DMS79 treated with DMSO at 0.1 percent for 48 hours (cell line): ENCODE measurements at places on chromosomes 13 and 19.

GRCh38 chr19:53132141-53132991 is at the start of gene ZNF415:
ZNF415 (minus strand) TSS chr19:53132910; CDS start chr19:53122676, 10,234 bp downstream.
- peak; percentile 90 for DNase-seq

DNA sequence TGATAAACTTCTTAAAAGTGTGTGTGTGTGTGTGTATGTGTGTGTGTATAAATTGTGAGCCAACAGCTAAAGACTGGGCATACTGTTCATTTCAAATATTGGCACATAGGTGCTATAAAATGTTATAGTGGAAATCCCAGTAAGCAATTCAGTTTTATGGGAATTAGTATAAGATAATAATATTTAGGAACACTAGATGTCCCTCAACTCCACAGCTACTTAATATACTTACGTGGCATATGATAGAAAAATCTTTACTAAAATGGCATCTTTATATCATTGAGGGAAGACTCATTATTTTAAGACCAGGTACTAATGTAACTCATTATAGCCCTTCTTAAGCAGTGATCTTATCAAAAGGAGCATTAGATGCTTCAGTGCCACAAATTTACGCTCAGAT is 266.2 kb downstream of the MAB21L1 start:
- no peak for DNase-seq

DNA sequence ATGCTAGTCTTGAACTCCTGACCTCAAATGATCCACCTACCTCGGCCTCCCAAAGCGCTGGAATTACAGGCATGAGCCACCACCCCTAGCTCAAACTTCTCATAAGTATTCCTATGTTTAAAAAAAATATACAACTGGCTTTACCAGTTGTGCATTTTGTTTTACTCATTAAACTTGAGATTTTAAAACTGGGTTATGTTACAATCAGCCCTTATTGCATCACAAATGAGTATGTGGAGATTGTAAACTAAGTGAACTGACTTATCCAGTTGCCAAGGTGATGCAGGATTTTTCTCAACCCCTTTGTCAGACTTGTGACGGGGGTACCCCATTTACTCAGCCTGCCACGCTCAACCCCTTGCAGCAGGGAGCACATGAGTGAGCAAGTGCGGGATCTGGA is 14.4 kb upstream of the GTF2F2 start:
- no peak for DNase-seq

DNA sequence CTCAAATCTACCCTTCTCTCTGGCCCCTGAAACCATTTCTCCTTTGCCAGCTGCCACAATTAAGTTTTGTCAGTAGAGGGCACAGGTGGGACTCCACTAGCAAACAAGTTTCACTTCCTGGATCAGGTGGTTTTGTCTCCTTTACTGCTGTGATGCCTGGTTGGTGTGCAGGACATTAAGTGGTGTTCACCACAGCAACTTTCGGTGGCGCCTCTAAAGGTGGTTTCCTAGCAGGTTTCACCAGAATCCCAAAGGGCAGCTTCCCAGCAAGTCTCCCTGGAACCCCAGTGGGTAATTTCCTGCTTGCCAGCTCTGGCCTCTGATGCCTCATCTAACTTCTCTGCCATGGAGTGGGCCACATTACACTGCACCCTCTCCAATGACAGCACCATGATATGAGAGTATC is 16.6 kb downstream of the MED4 start:
- no peak for DNase-seq

GRCh38 chr13:23583491-23583890 is 13.3 kb downstream of the TNFRSF19 start:
- DNase-seq = peak; percentile 25

GRCh38 chr19:51365211-51365964 is 800 bp downstream of the ETFB start:
- DNase-seq = peak; percentile 9

- no peak for DNase-seq
Observed at GRCh38 chr13:39599842-39600241, 3.2 kb downstream of the LHFPL6 start.

- no peak for DNase-seq
Observed at GRCh38 chr13:48411147-48411794, 1.6 kb downstream of the LPAR6 start.

DNA sequence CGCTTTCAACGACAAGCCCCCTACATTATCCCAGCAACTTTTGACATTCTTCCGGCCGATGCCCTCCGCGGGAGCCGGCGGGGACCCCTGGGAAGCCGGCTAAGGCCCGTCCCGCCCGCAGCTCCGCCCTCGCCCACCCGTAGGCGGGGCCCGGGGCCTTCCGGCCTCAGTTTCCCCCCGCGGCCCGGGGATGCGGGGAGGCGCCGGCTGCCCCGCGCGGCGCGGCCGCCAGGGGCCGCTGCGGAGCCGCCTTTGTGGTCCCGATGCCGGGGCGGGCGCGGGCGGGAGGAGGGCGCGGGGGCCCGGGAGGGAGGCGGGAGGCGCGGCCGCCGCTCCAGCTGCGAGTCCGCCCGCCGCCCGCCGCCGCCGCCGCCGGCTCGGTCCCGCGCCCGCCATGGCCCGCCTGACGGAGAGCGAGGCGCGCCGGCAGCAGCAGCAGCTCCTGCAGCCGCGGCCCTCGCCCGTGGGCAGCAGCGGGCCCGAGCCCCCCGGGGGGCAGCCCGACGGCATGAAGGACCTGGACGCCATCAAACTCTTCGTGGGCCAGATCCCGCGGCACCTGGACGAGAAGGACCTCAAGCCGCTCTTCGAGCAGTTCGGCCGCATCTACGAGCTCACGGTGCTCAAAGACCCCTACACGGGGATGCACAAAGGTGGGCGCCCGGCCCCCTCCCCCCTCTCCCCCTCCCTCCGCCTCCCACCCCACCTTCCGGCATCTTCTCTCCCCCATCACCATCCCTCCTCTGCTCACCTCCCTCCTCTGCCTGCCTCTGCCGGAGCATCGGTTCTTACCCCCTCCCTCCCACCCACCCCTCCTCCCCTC is at the start of gene CELF5:
Gene CELF5, plus strand, starts transcription at position 316 of the 823 bp plus-strand sequence. Its CDS starts 79 bp downstream, at position 395.
- DNase-seq = peak; percentile 12

DNA sequence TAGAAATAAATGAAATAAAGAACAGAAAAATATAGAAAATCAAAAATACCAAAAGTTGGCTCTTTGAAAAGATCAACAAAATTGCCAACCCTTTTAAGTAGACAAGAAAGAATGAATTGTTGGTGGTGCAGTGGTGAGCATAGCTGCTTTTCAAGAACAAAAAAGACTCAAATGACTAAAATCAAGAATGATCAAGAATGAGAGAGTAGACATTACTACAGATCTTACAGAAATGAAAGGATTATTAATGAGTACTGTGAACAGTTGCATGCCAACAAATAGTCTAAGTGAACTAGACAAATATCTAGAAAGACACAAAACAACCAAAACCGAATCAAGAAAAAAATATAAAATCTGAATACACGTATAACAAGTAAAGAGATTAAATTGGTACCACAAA is 53.9 kb downstream of the FNDC3A start:
- DNase-seq = no peak

DNA sequence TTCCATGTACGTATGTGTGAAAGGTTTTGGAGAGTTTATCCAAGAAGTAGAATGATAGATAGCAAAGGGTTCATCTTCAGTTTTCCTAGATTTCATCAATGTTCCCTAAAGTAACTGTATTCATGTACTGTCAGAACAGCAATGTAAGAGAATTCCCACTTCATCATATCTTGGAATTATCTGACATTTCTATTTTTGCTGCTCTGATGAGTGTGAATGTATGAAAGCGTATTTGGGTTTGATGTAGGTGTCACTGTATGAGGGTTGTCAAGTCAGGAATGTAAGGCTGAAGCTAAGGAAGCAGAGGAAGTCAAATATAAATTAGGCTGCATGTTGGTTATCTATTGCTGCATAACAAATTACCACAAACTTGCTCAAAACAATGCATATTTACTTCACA is 7.2 kb upstream of the KATNAL1 start:
- no peak for DNase-seq

DNA sequence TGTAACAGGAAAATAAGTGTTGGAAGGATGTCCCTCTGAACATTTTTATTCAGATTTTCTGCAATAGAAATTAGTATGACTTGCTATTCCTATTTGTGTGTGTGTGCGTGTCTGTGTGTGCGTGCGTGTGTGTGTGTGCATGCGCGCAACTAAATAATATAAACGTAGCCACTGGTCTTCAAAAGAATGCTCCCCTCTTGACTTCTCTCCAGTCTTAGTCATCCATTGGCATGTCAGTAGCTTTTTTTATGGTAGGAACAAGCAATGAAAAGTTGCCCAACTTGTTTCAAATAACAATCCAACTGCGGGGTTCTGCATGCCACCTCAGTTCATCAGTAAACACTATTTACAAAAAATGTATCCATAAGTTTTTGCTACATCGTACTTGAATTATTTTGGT is 249.6 kb downstream of the GPC6 start:
- peak; percentile 37 for DNase-seq

DNA sequence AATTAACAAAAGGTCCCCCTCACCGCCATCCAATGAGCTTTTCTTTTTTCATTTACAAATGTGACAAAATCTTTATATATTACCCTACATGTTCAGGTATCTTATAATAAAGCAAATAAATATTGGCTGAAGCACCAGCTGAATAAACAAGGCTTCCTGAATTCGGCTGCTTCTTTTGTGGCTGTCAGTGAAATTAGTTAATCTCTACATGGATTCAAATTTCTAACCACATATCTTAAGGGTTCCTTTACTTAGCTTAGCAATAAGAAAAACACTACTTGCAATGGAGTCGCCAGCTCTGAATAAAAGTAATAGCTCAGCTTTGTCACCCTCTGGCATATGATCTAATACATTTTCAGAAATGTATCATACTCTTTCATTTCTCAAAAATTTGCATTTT is 104.3 kb downstream of the CCNA1 start:
- DNase-seq = no peak

DNA sequence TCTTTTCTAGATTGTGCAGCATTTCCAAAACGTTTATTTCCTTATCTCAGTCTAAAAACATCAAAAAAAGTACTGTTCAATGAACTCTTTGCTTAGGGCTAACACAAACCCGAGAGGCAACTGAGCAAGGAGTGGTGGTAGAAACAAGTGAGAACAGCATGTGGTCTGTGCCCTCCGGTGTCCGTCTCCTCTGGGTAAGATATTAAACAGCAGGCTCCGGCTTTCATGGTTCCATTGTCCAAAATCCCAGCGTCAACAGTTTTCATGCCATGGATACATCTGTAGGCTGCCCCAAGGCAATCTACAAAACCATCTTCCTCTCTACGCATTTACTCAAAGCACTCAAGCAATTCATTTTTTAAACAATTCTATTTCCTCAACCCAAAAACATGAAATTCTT is 22.8 kb downstream of the DCLK1 start:
- DNase-seq = no peak

DNA sequence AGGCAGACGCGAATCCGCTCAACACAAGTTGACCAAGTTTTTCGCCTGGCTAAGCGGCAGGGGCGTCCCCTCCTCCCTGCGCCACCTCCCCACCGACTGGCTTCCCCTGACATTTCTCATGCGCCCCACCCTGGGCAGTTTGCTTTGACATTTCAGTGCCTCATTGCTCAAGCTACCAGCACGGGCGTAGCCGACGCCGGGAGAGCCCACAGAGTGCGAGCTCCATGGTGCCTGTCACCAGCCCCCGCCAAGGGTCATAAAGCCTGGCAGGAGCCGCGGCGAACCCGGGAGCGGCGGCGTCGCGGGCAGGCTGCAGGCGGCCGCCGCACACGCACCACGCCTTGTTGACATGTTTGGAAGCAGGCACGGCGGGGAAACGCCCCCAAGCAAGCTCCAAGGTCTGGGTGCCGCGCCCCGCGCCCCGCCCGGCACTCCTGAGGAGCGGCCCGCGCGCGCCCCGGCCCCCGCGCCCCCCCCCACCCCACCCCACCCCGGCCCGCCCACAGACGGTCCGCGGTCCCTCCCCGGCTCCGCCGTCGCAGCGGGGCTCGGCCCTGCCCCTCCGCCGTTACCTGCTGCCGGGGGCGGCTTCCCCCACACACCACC is 601 bp downstream of the FBXL3 start:
- peak; percentile 19 for DNase-seq

DNA sequence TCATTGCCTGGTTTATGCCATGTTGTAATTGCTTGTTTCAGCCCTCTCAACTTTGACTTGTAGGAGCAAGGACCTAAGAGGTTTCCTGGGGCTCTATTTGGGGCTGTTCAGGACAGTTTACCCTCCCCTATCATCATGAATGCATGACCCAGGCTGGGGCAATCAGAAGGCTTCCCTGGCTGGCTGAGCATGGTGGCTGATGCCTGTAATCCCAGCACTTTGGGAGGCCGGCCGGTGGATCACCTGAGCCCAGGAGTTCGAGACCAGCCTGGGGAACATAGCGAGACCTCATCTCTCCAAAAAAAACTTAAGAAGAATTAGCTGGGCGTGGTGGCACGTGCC is 6.1 kb upstream of the LSM4 start:
- DNase-seq = no peak

- no peak for DNase-seq
Observed at GRCh38 chr13:23443878-23444277, 10.4 kb upstream of the SACS start.

DNA sequence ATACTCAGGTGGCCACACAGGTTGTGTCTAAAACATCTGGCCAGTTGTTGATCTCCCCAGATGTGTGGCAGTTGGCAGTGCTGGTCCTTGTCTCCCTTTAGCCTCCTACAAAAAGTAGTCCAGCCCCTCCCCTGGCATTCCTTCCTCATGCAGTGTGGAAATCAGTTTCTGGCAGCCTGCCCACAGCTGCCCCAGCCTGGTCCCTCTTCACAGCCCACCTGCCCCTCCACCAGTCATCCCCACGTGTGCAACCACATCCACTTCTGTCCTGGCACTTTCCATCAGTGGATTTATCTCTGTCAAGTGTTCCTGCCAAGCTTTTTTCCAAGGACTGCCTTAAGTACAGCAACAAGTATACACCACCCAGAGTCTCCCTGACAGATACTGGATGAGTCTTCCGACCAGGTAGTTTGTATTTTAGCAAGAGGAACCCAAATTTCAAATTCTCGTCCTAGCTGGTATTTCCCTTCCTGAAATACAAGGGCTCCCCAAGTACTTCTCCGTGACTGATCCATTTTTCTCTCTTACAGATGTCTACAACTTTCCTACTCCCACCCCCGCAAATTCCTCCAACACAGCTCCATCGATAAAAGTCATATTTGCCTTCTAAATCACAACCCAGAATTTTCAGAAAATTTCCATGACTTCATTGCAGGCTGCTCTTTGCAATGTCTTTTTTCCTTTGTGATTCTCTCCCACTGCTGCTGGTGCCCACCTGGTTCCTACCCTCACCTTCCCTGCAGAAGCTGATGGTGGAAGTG is 313.5 kb downstream of the FOXO1 start:
- DNase-seq = peak; percentile 53

- DNase-seq = no peak
Observed at GRCh38 chr19:34888091-34888490, 38.6 kb upstream of the ZNF30 start.

DNA sequence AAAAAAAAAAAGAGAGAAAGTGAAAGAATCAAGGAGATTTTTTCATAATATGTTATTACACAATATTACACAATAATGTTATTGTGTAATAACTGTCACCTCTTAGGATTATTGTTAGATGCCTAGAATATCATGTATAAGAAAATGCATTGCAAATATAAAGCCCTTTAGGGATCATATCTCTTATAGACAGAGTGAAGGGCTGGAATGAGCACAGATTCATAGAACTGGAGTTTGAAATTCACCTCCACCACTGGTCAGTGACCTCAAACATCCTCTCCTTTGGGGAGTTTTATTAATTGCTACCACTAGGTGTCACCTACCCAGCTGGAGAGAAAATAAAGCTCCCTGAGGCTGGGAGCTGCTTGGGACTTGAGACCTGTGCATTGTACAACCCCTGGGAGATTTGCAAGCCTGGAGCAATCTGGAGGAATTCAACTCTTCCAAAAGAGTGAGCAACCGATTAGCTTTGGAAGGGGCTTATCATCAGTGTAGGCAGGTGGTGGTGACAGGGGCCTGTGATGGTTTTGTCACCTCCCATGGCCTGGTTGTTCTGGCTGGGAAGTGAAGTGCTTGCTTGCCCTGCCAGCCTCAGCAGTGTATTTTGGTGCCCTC is 30.3 kb upstream of the FRY start:
- DNase-seq = peak; percentile 3
